ENCODE measurements at places on chromosomes 6 and 20. TPM values are rescaled to one million over a fixed set of nuclear protein-coding genes. Genes with fewer than 3 reads are reported as not detected.

The UTRN gene
- 216 TPM for total RNA-seq

The TP53TG5 gene
- not detected for total RNA-seq

DNA sequence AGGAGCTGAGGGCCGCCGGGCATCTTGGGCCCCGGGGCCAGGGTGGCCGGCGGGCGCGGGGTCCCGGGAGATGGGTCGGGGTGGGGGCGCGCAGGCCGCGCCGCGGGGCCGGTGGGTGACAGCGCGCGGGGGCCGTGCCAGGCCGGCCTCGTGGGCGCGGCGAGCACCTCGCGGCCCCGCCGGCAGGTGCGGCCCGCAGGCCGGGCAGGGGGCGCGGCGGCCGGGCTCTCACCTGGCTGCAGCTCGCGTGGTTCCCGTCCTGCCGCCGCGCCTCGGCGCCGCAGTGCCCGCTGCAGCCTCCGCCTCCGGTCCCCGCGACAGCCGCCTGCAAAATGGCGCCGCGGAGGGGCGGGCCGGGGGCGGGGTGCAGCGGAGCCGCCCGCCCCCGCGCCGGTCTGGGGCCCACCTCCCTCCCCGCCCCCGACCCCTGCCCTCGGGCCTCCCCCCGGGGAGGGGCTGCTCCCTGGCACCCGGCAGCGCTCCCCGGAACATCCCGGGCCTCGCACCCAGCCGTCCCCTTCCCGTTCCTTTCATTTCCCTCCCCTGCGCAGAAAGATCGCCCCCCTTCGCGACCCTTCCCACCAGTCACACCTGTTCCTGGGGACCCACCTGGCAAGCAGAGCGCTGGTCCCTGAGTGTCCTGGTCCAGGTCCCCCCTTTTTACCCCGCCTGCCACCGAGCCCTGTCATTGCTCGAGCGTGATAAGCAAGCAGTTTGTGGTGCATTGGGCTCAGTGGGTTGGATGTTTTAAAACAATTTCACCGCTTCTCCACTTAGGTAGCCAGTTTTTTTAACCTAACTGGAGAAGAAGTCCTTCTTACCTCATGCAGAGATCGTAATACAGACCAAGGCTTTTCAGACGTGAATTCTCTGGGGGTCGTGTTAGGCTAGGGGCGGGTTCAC lies at the start of gene SLC23A2:
Gene SLC23A2 (minus strand): TSS at position 337 of the 903 bp plus-strand sequence. CDS start 68,948 bp downstream, outside the sequence.
- peaks cover 22% of the 10 kb centered on the region for H3K4me1 ChIP-seq
- DNase-seq = peak; percentile 51
- H3K36me3 ChIP-seq = no peaks in the 10 kb centered on the region
- peak within 1 kb of the TSS; percentile 61 for H3K4me3 ChIP-seq
- H3K27ac ChIP-seq = peak within 1 kb of the TSS; percentile 31

DNA sequence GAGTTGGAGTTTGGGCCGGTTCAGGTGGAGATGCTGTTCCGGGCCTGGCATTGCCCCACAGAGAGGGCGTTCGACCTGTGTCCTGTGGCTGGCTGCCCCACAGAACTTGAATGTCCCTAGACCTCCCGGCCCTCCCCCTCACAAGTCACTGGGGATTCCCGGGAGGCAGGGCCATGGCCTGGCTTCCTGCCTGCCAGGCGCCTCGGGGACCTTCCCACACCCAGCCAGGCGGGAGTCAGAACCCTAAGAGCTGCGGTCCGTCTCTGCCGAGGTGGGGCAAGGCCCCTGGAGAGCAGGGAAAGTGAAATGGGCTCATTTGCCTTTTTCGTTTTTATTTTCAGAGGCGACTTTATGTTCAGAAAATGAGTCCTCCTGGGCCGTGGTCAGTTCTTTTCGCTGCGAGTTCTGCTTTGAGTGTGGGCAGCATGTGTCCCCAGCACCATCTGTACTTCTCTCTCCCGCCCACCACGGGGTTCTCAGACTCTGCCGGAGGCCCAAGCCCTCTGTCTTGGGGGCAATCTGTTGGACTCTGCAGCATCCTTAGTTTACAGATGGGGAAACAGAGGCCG lies 8.5 kb downstream of the RBM38 start:
- peaks cover 14% of the 10 kb centered on the region for H3K36me3 ChIP-seq
- H3K4me3 ChIP-seq = no peak overlapping the region
- no peaks in the 10 kb centered on the region for H3K4me1 ChIP-seq
- DNase-seq = no peak

Data from Caco-2 (cell line).